ENCODE measurements at places on chromosomes 1 and 21.

- no peak for DNase-seq
Observed at GRCh38 chr1:63779338-63780211, 5.8 kb downstream of the ROR1 start.

DNA sequence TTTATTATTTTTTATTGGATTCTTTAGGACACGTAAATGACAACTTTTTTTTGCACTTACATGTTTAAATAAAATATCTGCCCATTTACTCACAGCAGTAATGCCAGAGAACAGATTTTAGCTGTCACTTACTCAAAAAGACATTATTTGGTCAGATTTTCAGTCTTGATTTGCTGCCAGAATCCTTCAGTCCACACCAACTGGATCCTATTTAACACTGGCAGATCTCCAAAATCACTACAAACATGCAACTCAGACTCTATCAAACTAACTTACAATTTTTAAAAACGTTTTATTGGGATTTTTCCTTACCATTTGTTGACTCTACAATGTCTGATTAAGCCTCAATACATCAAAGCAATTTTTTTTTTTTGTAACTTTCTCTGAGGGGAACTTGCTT is 11.1 kb downstream of the ATP6V1G3 start:
- DNase-seq = no peak

- no peak for DNase-seq
Observed at GRCh38 chr1:212072047-212072446, 36.5 kb downstream of the DTL start.

- DNase-seq = peak; percentile 26
Observed at GRCh38 chr1:157725221-157725577, 24.6 kb upstream of the FCRL3 start.

- no peak for DNase-seq
Observed at GRCh38 chr21:26457817-26458216, 115.3 kb downstream of the CYYR1 start.

DNA sequence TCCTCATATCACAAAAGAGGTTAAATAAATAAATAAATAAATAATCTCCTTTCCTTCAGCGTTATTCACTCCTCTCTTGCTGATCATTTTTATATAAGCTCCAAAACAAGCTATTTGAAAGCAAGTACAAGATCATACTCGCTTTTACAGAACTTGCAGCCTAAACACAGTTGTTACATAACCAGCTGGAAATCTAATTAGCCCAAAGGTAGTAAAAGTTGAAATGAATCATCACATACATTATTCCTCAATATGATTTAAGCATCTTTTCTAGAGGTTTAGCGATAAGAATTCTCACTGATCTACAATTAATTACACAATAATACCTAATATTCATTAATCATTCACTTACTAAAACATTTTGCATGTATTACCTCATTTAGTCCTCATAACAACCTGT is 160.2 kb downstream of the COP1 start:
- DNase-seq = no peak

DNA sequence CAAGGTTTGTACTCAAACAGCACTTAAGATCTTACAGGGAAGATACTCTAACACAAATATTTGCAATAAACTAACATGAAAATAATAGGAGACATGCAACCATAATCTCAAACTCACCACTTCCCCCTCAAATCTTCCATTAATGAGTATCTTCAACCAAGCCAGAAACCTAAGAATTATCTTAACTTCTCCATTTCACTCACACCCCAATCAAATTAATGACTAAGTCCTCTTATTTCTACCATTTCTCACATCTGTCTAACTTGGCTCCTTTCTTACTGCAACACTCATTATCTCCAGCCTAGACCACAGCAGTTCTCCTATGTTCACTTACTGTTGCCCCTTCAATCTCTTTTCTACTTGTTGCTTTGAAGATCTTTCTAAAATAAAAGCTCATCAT is 10.4 kb downstream of the RBBP5 start:
- DNase-seq = no peak

DNA sequence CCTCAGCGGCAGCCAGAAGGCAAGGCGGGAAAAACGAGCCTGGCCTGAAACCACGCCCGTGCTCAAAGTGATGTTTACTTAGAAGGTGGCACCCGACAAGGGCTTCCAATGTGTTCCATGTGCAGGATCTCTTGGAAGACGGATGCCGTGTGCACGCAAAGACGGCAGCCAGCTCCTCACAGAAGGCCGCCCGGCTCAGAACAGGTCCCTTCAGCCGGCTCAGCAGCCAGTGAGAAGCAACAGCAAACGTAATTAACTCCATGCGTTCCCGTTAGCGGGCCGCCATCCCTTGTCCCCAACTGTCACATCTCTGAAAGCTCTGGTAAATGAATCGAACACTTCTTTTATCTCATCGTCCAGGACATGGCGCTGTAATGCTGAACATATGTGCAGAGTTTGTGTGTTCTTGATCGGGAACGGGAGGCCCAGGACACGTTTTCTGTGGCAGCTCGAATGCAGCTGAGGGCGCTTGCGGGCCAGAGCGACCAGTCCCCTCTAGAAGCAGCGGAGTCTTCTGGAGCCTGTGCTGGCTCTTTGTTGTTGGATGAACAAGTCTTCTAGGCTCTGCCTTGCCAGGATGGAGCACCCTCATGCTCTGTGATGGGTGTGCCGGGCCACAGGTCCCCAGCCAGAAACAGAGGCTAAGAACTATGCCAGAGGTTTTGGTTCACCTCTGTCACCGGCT is 94.6 kb upstream of the ARHGEF16 start:
- DNase-seq = no peak

GRCh38 chr1:9848022-9848421 is 24.3 kb upstream of the CLSTN1 start:
- peak; percentile 51 for DNase-seq

DNA sequence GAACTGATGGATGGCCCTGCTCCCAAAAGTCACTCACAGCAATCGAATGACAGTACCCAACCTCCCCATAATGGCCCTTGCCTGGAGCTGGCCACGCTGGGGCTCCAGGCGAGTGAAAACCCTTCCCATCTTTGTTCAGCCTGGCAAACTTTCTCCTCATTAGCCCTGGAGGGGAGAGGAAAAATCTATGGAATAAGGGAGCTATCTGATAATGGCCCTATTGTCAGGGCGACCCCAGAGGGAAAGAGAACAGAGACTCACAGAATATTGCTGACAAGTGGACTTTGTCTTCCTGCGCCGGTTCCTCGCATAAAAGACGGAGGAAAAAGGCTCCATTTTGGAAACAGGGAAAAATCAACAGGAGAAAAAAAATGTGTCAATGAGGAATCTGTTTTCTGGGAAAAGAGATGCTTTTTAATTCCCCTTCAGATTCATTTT is 13.0 kb upstream of the ARHGEF16 start:
- DNase-seq = no peak

DNA sequence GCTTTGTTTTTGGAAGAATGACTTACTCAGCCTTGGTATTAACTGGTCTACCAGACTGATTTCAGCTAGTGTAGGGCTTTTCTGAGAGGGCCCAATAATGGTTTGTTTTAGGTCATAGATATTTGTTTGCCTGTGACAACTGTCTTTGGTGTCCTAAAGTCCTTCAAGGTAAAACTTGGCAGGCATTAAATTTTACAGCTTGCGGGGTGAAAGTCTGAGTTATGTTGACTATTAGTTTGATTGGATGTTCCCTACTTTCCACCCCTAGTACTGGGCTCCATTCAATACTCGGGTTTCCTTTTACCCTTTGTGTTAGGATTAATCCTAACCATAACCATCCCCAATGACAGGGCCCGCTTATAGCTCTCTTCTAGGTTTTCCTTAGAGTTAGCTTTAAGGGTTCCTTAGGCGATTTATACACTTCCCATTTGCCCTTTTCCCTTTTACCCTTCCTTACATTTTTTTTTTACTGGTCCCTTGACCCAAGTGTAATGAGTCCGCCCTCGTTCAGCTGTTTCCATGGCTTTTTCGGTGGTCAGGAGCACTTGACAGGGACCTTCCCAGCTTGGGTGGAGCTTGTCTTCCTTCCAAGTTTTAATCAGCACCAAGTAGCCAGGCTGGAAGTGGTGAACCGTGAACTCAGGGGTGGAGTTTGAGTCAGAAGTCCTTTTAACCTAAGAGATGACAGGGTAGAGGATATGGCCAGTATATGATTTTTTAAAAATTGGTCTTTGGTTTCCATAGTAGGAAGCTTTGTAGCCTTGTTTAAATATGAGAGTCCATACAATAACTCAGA is 28.5 kb upstream of the LCE5A start:
- DNase-seq = no peak

- no peak for DNase-seq
Observed at GRCh38 chr21:43815107-43815613, 25.8 kb downstream of the RRP1 start.

DNA sequence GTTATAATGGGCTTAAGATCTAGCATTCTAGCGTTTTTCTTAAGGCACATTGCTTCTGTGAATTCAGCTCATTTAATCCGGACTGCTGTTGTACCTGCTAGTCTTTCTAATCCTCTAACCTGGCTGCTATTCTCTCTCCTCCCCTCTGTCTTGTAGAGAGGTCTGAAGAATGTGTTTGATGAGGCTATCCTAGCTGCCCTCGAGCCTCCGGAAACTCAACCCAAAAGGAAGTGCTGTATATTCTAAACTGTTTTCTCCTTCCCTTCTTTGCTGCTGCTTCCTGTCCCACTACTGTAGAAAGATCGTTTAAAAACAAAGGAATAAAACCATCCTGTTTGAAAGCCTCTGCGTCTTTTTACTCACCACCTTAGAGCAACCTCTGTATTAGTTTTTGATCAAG is 37.3 kb downstream of the CDC42 start:
- no peak for DNase-seq

DNA sequence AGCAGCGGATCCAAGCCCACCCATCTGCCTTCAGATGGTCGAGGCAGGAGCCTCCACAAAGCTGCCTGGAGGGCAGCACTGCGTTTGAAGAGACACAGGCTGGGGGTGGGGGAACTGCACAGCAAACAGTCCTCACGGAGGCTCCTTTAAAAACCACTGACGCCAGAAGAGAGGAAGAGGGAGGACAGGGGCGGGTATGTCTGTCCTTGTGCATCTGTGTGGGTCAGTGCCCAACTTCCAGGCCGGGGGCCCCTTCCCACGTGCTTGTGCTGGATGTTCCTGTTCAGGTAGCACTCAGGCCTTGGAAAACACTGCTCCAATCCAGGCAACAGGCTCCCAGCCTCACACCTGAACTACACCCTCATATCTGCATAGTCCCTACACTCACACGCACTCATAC is 7.7 kb downstream of the AHDC1 start:
- DNase-seq = no peak

GRCh38 chr21:27555996-27556395 is 589.1 kb upstream of the ADAMTS5 start:
- no peak for DNase-seq

- peak; percentile 60 for DNase-seq
Observed at GRCh38 chr1:187383366-187383765, 554.6 kb downstream of the PLA2G4A start.

GRCh38 chr1:214702556-214702955 is 99.6 kb downstream of the CENPF start:
- no peak for DNase-seq

DNA sequence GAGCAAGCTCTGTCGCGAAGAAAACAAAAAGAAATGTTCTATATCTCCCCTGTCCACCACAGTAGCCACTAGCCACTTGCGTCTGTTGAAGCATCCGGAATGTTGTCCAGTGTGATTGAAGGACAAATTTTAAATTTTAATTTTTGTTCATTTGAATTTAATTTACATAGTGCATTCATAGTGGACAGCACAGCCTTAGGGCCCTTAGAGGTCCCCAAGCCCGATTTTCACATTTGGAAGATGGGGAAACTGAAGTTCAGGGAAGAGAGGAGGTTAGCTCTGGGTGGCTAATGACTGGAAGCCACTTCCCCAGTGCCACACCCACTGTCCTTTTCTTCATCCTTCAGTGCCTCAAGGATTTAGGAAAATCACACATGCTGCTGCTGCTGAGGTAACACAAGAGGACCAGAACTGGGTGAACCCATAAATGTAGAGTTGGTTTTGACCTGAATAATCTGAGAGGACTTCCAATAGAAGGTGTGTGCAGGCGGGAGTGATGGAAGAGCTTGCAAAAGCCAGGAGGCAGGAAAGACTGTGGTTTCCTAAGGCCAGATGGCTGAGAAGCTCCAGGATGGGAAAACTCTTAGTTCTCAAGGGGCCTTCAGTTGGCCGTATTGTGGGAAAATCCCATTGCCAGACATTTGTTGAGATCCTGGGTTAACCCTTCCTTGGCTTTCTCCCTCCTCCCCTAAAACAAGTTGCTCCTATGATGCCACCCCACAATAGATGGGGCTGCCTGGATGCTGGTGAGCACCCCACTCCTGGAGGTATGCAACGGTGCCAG is 49.5 kb downstream of the TRIM11 start:
- no peak for DNase-seq

GRCh38 chr1:181490740-181491712 is 7.7 kb downstream of the CACNA1E start:
- no peak for DNase-seq

DNA sequence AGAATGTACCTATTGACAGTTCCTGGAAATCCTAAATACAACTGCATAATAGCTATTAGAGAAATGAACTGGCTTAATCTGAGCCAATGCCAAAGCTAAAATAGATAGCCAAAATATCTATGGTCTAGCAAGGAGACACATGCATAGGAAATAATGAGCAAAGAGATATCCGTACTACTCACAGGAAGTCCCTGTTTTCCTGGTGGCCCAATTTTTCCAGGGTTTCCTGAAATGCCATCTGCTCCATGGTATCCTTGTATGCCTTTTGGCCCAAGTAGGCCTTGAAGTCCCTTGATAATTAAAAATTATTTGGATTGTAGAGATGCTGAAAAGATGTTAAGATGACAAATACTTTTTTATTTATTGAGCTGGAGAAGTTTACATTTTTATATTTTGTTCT is 108.4 kb upstream of the ZNHIT6 start:
- DNase-seq = no peak

DNA sequence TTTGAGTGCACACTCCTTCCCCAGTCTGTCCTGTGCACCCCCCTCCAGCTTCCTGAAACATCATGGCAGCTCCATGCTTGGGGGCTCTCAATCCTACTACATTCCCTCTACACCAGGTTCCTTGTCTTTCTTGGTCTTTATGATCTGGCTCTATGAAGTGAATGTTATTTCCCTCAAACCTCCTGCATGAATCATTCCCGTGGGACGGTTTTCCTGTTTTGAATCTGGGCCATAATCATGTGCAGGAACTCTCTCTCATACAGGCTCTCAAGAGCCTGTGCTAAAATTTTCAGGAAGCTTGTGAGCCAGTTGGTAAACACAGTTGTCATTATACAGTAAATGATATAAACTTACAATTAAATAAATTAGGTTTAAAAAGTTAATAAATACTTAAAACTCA is 89.8 kb upstream of the KCNE2 start:
- no peak for DNase-seq

DNA sequence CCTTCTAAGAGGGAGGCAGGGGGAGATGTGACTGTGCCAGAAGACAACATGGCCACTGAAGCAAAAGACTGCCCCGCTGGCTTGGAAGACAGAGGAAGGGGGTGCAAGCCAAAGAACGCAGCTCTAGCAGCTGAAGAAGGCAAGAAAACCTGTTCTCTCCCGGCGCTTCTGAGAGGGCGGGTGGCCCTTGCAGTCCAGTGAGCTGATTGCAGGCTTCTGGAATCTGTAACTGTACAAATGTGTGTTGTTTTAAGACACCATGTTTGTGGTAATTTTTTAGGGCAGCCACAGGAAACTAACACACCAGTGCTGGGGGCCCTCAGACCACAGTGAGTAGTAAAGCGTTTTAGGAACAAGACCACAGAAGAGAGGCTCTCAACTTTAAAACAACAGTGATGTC is 47.0 kb downstream of the CD46 start:
- DNase-seq = no peak
